Right kidney (tissue), 9 donors: ENCODE measurements at places on chromosomes 6 and 20.

- DNase-seq, result no peak
These were observed 304.4 kb upstream of the JAG1 start for GRCh38 chr20:10978019-10978702.

DNA sequence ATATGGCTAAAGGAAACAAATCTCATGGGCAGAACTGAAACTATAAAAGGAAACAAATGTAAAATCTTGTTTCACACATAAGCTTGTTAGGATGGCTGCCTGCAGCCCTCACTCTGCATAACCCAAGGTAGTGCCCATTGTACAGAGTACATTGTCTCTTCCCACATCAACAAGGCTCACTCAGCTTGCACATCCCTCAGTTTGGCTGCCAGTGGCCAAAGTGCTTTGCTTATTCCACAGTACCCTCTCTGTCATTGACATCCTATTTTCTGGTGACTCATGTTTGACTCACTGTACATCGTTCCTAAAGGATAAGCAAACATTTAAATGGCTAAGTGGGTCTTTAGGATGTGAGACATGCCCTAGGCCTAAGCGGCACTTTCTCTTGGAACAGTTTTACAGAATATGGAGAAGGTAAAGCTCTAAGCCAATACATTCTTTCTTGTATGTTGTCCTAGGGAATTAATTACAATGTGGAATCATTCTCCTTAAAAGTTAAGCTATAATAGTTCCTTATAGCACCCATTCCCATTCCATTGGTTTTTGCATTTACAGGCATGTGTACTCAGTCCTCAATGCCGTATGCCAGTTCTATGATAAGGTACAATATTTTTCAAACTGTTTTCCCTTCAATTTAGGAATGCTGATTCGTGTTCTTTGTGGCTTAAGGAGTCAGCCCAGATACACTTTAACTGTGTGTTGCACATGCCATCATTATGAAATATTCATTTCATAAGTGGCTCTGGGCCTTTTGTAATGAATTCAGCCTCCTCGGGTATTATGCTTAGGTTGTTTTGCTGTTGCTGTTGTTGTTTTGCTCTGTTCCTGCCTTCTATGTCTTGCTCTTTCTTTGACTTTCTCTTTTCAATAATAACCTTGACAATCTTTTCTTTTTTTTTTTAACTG, 5.5 kb downstream of the ANKEF1 start:
- DNase-seq, result no peak

DNA sequence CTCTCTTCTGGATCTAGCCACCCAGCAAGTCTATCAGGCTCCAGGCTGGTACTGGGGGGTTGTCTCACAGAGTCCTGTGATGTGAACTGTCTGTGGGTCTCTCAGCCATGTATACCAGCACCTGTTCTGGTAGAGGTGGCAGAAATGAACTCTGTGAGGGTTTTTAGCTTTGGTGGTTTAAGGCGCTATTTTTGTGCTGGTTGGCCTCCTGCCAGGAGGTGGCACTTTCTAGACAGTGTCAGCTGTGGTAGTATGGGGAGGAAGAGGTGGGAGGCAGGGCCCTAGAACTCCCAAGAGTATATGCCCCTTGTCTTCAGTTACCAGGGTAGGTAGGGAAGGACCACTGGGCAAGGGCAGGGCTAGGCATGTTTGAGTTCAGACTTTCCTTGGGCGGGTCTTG, 75.8 kb downstream of the SNAP91 start:
- DNase-seq, result no peak

GRCh38 chr6:39294133-39294532, 20.1 kb downstream of the KCNK17 start:
- no peak for DNase-seq

DNA sequence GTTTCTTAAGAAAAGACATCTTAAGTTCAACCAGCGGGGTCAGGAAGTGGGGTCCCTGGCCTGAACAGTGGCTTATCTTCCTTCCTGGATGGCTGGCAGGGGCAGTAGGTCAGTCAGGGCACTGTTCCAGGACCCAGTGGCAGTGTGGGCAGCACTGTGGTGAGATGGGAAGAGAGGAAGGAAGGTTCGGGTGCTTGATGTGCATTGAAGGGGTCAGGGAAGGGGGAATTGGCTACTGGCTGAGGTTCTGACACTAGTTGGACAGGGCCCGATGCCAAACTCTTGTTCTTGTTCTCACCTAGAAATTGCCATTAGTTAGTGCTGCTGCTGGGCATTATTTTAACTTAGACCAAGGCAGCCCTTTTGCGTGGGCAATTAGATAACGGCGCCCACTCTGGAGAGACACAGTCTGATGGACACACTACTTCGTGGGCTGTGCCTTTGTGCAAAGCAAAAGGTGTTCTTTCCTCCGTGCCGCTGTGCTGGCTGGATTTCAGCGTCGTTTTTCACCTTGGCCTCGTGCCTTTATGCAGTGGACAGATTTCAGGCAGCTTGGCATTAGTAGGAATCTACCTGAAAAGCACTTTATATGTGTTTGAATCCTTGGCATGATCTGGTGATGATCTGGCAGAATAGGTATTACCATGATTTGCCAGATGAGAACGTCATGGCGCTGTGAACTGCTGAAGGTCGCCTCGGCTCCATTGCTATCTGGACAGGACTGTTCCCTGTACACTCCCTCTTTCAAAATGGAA, 30.3 kb downstream of the UTRN start:
- DNase-seq, result peak; percentile 39

GRCh38 chr6:143271024-143271423, 179.5 kb downstream of the ADAT2 start:
- DNase-seq, result peak; percentile 16

- no peak for DNase-seq
These were observed 571.2 kb downstream of the QKI start for GRCh38 chr6:163985710-163986109.

- no peak for DNase-seq
These were observed 2.0 kb downstream of the TRAM2 start for GRCh38 chr6:52574709-52575501.

- no peak for DNase-seq
These were observed 123.8 kb downstream of the FAM83B start for GRCh38 chr6:54970337-54970736.

GRCh38 chr6:6596529-6597328, 8.2 kb downstream of the LY86 start:
- no peak for DNase-seq

DNA sequence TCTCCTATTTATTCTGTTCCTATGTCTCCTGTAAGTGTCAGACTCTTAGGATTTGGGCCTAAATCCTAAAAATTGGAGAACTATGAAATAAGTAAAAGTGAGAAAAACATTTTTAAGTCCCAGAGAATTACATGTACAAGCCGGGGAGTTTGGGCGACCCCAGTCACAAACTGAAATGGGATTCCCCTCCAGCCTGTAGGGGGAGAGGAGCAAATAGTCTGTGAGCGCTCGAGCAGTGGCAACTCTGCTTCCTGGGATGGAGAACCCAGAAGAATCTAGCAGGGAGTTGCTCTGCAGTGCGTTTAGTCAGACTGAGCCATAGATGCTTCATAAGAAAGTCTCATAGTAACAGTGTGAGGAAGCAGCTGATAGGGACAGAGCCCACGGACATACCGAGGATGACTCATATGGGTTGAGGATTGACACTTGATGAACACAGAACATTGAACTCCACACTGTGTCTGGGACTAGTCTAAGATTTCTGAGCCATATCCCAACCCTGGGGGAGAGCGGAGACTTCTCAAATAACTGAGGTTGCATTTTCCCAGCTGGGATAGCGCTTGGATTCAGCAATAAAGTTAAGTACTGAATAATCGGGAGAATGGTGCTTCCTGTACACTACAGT, 437.2 kb downstream of the BCKDHB start:
- no peak for DNase-seq
